ENCODE measurements at places on chromosomes 6 and 20.

- DNase-seq = no peak
These were observed 15.5 kb upstream of the CARMIL1 start for GRCh38 chr6:25263657-25264056.

- no peak for DNase-seq
These were observed 10.3 kb downstream of the RSPO4 start for GRCh38 chr20:991850-992249.

DNA sequence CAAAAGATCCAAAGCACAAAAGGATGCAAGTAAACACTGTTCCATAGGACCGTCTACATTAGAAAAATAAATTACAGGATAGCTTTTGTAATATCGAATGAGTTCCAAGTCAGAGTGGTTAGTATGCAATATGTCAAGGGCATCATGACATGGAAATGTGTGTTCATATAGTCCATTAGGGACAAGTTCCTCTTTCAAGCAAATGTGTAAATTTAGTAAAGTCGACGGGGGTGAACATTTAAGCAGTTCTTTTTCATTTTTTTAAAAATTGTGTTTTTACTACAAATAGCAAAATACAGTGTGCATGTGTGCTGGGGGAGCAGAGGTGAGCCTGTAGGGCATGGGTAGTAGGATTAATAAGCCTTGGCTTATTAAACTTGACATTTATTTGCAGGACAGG is 359.0 kb downstream of the ESR1 start:
- DNase-seq = no peak

GRCh38 chr20:21632031-21632734 is 73.3 kb upstream of the PAX1 start:
- no peak for DNase-seq

DNA sequence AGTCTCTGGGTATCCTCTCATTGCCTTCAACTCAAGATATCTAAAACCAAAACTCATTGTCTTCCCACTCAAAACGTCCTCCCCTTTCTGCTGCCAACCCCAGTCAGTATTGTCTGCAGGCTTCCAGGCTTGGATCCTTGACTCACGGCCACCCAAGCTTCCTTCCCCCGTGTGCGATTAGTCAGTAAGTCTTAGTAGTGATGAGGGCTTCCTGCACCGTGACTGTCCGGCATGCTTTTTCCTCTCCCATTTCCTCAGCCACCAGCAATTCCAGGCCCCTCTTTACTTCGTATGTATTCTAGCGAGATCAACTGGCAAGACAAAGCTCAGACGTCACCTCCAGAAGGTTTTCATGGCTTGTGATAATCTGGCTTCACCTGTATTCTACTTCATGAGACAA is 88.6 kb upstream of the DUSP22 start:
- DNase-seq = peak; percentile 1

DNA sequence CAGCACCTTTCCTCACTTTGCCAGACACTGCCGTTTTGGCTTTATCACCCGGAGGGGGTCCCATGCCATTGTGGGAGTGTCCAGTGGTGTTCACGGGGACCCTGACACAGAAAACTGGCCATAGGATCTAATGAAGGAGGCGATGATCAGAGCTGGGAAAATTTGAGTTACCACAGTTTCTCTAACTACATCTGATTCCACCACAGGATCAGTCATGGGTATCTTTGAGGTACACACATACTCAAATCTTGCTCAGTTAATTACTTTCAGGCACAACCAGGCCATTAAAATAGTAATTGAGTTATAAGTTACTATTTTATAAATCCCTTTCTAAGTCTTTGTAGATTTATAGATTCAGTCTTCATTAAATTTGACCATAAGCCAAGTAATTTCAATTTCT is 215.1 kb downstream of the PRL start:
- no peak for DNase-seq
